Activated CD8-positive, alpha-beta T cell treated with anti-CD3 and anti-CD28 coated beads for 36 hours (primary cell): ENCODE measurements at places on chromosomes 4 and X. TPM values are rescaled to one million over a fixed set of nuclear protein-coding genes. Genes with fewer than 3 reads are reported as not detected.

PRRG1 gene
- not detected for total RNA-seq

DNA sequence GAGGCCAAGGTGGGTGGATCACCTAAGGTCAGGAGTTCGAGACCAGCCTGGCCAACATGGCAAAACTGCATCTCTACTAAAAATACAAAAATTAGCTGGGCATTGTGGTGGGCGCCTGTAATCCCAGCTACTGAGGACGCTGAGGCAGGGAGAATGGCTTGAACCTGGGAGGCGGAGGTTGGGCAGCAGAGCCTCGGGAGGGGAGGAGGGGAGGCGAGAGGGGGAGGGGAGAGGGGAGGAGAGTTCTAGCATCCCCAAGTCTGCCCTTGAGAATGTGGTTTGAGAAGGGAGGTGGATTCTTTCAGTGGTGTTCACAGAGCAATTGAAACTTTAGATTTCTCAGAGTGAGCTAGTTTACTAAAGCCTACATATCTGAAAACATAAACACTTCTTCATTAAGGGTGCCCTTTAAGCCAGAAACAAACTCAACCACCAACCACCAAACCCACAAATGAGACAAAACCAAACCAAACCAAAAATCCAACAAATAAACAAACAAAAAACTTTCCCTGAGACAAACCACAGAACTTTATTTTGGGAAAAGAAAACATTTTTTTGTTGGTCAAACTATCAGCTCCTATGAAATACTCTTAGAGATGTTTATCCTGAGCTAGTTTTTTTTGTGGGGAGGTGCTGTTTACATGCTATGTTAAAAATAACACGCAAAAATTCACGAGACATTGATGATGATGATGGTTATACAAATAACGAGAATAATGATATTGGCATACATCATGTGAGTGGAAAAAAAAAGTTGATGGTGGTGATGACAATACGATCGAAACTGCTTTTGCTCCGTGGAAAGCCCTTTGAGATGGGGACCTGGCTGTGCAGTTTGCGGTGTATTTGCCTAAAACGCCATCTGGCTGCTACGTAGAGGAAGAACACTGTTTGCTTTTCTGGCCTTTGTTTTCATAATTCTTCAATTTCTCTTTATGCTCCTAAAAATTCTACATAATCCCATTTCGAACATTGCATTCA, 98.2 kb upstream of the PRKX start:
- H3K36me3 ChIP-seq, result no peaks in the 10 kb centered on the region
- H3K4me3 ChIP-seq, result no peak overlapping the region
- DNase-seq, result peak; percentile 59
- H3K27ac ChIP-seq, result peak overlapping the region; percentile 46

- H3K4me3 ChIP-seq, result no peak overlapping the region
- no peaks in the 10 kb centered on the region for H3K36me3 ChIP-seq
- H3K27ac ChIP-seq, result no peak overlapping the region
- DNase-seq, result no peak
- no peaks in the 10 kb centered on the region for H3K4me1 ChIP-seq
Measured at GRCh38 chr4:128725405-128726055, 84.0 kb upstream of the JADE1 start.

- H3K4me1 ChIP-seq, result no peaks in the 10 kb centered on the region
- H3K36me3 ChIP-seq, result no peaks in the 10 kb centered on the region
- no peak overlapping the region for H3K27ac ChIP-seq
- DNase-seq, result no peak
- H3K4me3 ChIP-seq, result no peak overlapping the region
- H3K27me3 ChIP-seq, result no peaks in the 10 kb centered on the region
Measured at GRCh38 chr4:135365065-135365464, 1163.5 kb upstream of the PABPC4L start.

CLDN2 gene
- not detected for total RNA-seq

BEX1 gene
- total RNA-seq, result 0.38 TPM

DKK2 gene
- not detected for total RNA-seq

THAP9 gene
- total RNA-seq, result 4.4 TPM

SYTL5 gene
- total RNA-seq, result not detected

GRCh38 chr4:45368832-45369231, 642.5 kb upstream of the GNPDA2 start:
- H3K4me3 ChIP-seq, result no peak overlapping the region
- H3K36me3 ChIP-seq, result no peaks in the 10 kb centered on the region
- H3K27ac ChIP-seq, result no peak overlapping the region
- H3K4me1 ChIP-seq, result no peaks in the 10 kb centered on the region
- DNase-seq, result no peak

- H3K27me3 ChIP-seq, result peaks cover 2% of the 10 kb centered on the region
- H3K4me3 ChIP-seq, result peak overlapping the region; percentile 39
- peaks cover 47% of the 10 kb centered on the region for H3K36me3 ChIP-seq
- no peak for DNase-seq
- H3K27ac ChIP-seq, result peak overlapping the region; percentile 92
- H3K4me1 ChIP-seq, result peaks cover 75% of the 10 kb centered on the region
Measured at GRCh38 chr4:56651056-56651350, 30.1 kb downstream of the HOPX start.

GRCh38 chr4:48311896-48312295, 29.4 kb upstream of the SLAIN2 start:
- peaks cover 6% of the 10 kb centered on the region for H3K4me1 ChIP-seq
- H3K27ac ChIP-seq, result no peak overlapping the region
- H3K4me3 ChIP-seq, result no peak overlapping the region
- no peak for DNase-seq
- H3K36me3 ChIP-seq, result no peaks in the 10 kb centered on the region
- no peaks in the 10 kb centered on the region for H3K27me3 ChIP-seq

DNA sequence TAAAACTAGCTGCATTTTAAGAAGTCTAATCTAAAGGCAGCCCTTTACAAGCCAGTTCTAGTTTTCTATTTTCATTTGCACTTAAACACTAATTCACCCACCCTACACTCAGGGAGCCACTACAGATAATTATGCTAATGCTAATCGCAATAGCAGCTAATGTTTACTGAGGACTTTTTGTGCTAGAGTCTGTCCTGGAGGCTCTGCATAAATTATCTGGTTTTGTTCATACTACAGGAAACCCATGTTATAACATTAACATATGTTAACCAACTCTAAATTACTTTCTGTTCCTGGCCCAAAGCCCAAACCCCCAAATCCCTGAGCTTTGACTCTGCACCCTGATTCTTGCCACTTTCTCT, 480 bp upstream of the RADX start:
- no peaks in the 10 kb centered on the region for H3K27me3 ChIP-seq
- DNase-seq, result no peak
- peak overlapping the region; percentile 79 for H3K4me3 ChIP-seq
